GOT3 (cell line): ENCODE measurements at places on chromosomes 7 and 10.

DNA sequence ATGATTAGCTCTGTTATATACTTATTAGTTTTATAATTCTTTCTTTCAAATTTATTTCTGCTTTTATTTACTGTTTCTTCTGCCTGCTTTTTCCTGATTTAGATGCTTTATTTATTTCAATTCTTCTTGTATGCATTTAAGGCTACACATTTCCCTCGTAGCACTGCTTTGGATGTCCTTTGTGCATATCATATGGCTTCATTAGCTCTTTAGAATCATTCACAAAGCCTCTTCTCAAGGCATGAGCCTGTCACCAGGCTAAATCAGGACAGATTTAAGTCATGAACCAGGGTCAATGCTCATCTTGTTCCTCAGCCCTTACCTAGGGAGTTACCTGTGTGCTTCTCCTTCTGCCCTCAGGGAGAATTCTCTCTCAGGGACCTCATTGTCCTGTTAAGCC is 56.3 kb downstream of the BAMBI start:
- no peak for DNase-seq

DNA sequence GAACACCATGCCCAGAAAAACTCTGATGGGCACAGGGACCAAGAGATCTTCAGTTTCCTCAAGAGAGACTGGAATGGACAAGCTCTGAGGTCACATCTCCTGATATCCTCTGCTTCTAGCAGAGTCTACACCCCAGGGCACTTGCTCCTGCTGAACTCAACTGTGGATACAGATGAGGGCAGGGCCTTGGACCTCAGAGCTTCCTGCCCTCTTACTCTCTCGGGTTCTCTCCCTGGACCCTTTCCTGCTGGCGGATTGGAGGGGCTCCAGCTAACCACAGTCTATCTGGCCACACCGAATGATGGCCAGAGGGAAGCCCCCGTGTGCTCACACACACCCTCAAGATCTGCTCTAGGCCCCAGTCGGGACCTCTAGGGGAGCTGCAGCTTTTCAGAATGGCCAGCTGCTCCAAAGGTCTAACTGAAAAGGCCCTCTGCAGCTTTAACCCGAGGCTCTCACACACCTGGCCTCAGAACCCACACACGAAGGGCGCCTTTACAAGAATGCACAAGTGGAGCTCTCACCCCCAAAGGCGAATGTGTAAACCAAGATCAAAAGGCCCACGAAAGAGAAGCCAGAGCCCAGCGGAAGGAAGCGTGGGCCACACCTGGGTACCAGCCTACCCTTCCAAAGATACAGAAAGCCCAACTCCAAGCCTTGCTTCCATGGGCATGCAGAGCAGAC is 65.5 kb downstream of the FAM53B start:
- no peak for DNase-seq

- no peak for DNase-seq
Measured at GRCh38 chr10:104445359-104445758, 91.7 kb downstream of the CFAP58 start.

DNA sequence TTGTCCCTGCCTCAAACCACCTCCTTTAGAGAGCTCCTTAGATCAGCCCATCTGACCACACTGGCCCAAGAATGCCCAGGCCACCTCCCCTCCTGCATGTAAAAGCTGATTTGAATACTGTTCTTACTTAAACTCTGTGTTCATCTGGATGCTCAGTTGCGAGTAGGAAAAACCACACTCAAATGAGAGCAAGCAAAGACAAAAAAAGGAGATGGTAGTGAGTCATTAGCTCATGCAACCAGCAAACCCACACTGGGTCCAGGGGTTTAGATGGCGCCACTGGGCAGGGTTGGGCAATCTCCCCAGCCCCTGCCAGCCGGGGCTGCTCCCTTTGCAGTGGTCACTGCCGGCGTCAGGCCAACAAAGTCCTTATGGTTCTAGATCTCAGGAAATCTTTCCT is 32.7 kb downstream of the TSPAN15 start:
- no peak for DNase-seq

- DNase-seq = no peak
Measured at GRCh38 chr7:141160246-141160860, 86.5 kb downstream of the TMEM178B start.

- no peak for DNase-seq
Measured at GRCh38 chr10:84012831-84013458, 126.4 kb upstream of the GHITM start.

GRCh38 chr7:23539494-23539907 is 7.7 kb upstream of the TRA2A start:
- no peak for DNase-seq
